GM12892 (cell line): ENCODE measurements at places on chromosomes 4 and X.

GRCh38 chr4:185885604-185886003 lies 73.6 kb upstream of the SORBS2 start:
- DNase-seq = no peak

GRCh38 chr4:110005461-110006056 lies 92.9 kb downstream of the EGF start:
- no peak for DNase-seq

- no peak for DNase-seq
These were observed 93.1 kb downstream of the NSUN7 start for GRCh38 chr4:40842725-40843423.

DNA sequence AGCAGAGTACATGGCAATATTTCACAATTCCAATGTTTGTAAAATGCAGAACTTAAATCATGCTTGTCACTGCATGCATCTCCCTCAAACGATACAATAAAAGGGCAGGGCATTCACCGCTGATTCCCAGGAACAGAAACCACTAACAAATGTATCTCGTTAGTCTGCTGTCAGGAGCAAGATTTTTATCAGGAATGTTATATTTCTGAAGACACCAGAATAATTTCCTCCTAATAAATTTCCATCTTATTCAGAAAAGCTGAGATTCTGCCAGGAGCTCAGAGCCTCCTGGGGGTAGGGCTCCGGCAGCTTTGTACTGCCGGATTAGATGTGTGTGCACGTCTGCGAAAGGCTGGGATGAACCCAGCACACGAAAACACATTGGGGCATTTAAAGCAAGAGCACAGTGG lies 54.0 kb upstream of the LDB2 start:
- no peak for DNase-seq

DNA sequence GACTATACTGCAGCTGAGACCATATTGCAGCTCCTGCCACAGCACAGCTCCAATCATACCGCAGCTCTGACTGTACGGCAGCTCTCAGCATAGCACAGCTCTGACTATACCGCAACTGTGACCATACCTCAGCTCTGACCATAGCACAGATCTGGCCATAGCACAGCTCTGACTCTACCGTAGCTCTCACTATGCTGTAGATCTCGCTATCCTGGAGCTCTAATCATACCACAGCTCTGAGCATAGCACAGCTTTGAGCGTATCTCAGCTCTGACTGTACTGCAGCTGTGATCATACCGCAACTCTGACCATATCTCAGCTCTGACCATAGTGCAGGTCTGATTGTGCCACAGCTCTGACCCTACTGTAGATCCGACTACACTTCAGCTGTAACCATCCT lies 139.2 kb downstream of the ASMT start:
- DNase-seq = no peak

DNA sequence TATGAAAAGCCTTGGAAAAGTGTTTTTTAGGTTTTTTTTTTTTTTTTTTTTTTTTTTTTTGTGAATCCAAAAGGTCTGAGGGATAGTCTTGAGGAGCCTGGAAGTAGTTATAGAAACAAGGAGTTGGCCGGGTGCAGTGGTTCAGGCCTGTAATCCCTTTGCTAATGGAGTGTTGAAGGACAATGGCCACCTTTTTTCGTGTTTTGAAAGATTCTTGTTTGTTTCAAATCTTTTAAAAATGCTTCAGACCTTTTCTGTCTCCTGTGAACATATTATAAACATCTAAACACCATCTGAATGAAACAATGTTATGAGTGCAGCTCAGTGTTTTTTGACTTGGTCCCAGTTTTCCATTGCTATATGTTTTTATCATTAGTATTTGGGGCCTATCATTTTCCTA lies 177.8 kb downstream of the SOWAHB start:
- DNase-seq = no peak

- no peak for DNase-seq
These were observed 5.7 kb upstream of the IL1RAPL1 start for GRCh38 chrX:28581522-28581921.

- no peak for DNase-seq
These were observed 19.7 kb upstream of the RNF212 start for GRCh38 chr4:1133033-1133432.

DNA sequence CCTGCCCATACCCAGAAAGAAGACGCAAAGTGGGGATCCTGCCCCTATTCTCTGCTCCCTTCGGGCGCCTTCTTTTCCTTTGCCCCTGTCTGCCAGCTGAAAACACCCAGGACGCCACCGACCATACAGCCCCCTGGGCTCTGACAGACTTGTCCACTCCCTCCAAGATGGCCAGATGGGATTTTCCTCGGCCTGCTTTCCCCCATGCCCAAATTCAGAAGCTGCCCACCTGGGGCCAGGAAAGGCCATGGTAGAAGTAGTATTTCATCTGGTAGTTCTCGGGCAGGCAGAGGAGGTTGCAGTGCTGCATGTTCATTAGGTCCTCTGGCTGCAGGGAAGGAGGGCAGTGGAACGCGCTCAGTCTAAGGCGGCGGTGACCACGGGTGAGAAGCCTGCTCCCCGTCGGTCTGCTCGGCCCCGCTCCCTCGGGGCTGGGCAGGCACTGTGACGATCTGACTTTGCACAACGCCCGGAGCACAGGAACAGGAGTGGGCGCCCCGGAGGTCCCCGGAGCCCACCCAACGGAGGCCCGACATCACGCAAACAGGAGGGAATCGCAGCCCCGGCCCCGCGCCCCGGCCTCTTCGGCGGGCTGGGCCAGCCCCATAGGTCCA lies 582 bp downstream of the NAA10 start:
- no peak for DNase-seq

GRCh38 chr4:102403116-102403515 lies 57.8 kb upstream of the SLC39A8 start:
- no peak for DNase-seq
